ENCODE measurements at places on chromosomes 6 and 20.

GRCh38 chr20:59932616-59933295 is 681 bp downstream of the SYCP2 start:
- DNase-seq: peak; percentile 8

GRCh38 chr6:114435985-114436384 is 93.2 kb upstream of the HS3ST5 start:
- no peak for DNase-seq

- no peak for DNase-seq
These were observed 113.8 kb downstream of the IRF4 start for GRCh38 chr6:505374-505773.

DNA sequence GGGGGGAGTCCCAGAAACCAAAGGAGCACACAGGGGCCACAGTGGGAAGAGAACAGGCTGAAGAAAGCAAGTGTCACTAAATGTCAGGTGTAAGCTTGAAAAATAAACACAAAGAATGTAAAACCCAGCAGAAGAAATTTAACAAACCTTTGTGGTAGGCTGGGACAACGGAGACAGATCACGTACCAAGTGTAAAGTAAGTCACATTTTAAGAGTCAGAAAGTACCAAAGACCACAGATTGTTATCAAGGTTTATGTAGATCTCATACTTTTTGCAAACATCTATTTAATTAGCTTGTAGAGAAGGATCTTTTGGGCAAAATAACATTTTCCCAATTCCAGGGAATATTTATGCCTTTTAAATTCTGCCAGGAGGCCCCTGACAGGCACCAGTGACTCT is 1.6 kb downstream of the CLIC5 start:
- DNase-seq: no peak

- DNase-seq: no peak
These were observed 376.9 kb downstream of the PHF3 start for GRCh38 chr6:64012351-64013001.

Measured in CD8-positive, alpha-beta memory T cell (primary cell).